Fibroblast of lung (primary cell): ENCODE measurements at places on chromosomes 6 and 20. TPM values are rescaled to one million over a fixed set of nuclear protein-coding genes. Genes with fewer than 3 reads are reported as not detected.

The LPIN3 gene
- 3.1 and 5.1 TPM in 2 replicates for total RNA-seq

The HCRTR2 gene
- total RNA-seq: not detected in 2 replicates

The NDUFAF4 gene
- 7.4 and 8.1 TPM in 2 replicates for total RNA-seq

The MYCT1 gene
- under 0.01 TPM in 1 of 2 replicates, not detected in the other for total RNA-seq

The LGSN gene
- under 0.01 TPM in 1 of 2 replicates, not detected in the other for total RNA-seq

The HLA-DPA1 gene
- total RNA-seq: 1.0 and 1.5 TPM in 2 replicates

The ZNF391 gene
- 1.3 and 2.8 TPM in 2 replicates for total RNA-seq
